ENCODE measurements at places on chromosomes 12 and 14.

- DNase-seq = no peak
These were observed 4.9 kb upstream of the GLT1D1 start for GRCh38 chr12:128848371-128848770.

- peak; percentile 16 for DNase-seq
These were observed 717 bp downstream of the PPHLN1 start for GRCh38 chr12:42326541-42327226.

DNA sequence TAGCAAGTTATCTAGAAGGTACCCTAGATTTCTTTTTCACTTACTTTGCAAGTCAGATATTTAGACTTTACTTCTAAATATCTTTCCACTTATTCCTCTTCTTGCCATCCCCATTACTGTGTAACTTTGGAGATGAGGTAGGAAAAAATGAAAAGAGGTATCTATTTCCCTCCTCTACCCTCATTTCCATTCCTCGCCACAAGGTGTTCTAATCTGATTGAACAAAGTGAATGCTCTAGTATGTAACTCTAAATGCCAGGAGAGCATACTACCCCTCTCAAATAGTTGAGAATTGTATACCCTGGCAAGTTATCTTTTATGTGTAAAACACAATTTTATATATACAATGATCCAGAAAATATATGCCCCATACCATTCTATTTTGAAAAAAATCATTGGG lies 1.7 kb upstream of the LDHB start:
- no peak for DNase-seq

DNA sequence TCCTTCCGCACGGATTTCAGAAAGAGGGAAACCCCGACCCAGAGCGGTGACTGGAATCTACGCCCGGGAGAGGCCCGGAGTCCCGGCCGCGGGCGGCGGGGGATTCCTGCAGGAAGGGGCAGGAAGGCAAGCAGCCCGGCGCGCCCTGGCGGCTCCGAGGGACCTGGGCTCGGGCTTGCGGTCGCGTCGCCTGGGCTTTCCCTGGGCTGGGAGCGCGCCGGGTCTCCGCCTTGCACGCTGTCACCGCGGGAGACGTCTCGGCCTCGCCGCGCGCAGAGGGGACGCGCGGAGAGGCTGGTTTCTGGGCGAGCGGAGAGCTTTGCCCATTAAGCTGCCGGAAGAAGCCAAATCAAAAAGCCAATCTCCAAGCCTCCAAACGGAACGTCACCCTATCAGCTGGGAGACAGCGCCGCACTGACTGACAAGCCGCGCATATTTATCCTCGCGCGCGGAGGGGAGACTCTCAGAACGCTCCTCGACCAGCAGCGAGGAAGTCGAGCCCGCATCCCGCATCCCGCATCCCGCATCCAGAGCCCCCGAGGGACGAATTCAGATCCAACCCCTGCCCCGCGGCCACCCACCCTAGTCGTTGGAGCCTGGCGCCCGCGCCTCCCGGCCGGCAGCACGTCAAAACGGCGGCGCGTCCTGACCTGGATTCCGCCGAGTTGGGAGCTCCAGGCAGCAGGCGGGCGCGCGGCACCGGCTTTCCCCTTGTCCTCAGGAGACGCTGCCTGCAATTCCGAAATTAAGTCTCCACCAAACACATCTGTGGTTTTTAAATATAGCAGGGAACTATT lies at the start of gene SLC8A3:
Gene SLC8A3, minus strand, starts transcription at position 293 of the 797 bp plus-strand sequence. CDS start 20,529 bp downstream, outside the sequence.
- peak; percentile 74 for DNase-seq

DNA sequence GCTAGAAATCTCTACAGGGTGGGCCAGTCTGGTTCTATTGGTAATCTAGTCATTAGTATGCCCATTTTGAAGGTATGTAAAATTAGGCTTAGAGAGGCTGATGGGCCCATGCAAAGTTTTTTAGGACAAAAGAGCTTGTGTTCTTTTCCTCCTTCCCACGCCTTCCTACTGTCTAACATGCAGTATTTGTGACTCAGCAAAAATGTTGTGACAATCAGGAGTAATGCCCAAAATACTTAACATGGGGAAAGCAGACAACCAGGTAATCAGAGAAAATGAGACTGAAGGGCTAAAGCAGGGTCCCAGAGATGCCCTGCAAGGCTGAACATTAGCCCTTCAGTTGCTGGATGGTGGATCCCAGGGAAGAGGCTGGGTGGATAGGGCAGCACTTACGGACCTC lies 437.9 kb downstream of the BCL11B start:
- no peak for DNase-seq

- DNase-seq = no peak
These were observed 28.6 kb upstream of the CEBPE start for GRCh38 chr14:23147676-23148075.

DNA sequence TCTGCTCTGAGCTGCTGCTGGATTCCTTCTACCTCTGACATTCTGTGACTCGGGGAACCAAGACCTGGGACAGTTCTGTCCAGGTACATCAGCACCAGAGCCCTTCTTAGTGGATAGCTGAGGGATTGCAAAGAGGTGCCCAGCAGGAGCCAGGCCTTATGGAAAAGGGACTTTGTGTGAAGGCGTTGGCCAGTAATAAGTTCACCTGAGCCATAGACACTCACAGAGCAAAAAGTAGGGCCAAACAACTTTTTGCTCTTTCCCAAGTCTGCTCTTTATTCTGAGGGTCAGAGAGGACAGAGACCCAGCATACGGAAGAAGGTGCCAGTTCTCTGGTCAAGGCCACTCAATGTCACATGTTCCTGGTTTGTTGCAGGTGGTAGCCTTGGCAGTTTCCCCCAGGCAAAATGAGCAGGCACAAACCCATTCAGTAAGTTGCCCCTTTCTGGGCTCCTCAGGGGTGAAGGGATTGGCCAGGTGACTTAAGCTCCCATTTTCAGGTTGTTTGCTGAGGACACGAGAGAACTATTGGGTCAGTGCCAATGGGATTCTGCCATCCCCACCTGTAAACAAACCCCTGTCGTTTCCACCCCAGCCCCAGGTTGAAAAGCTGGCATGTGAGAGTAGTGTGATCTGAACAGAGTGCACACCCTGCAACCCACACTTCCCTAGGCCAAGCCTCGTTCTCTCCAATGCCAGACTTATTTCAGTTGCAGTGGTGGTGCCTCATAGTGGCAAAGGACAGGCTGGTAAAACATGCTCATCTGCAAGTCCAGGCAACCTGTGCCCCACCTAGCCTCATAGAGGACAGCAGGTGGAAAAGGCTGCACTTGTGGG lies 150.3 kb downstream of the SMOC1 start:
- no peak for DNase-seq

- DNase-seq = no peak
These were observed 8.4 kb upstream of the CALM1 start for GRCh38 chr14:90388437-90388836.

DNA sequence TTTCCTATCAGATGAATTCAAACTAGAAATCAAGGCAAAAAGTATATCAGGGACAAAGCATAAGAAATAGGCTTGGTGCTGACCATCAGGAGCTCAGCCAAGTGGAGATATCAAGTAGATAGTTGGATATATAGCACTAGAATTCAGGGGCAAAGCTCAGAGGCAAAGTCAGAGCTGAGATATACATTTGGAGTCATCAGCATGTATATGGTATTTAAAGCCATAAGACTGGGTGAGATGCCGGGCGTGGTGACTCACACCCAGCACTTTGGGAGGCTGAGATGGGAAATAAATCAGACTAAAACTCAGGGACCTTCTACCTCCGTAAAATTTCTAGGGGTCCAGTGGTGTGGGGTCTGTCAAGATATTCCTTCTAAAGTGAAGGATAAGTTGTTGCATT lies 38.9 kb upstream of the LIMA1 start:
- DNase-seq = no peak

All from frontal cortex (tissue), 4 donors.